ENCODE measurements at places on chromosomes 1 and 21. TPM values are rescaled to one million over a fixed set of nuclear protein-coding genes. Genes with fewer than 3 reads are reported as not detected.

Gene GPR25
- total RNA-seq: not detected

Gene TRPM2
- 1.1 TPM for total RNA-seq

Gene LAMC2
- total RNA-seq: 10.5 TPM

Gene COL6A1
- 109 TPM for total RNA-seq

Gene TOMM20
- total RNA-seq: 43.6 TPM

Gene ADAM30
- not detected for total RNA-seq

Gene MROH7
- 64.2 TPM for total RNA-seq

Gene HSPA6
- 0.47 TPM for total RNA-seq

Data from Peyer's patch (tissue), 4 donors.